Urinary bladder (tissue), 4 donors: ENCODE measurements at places on chromosomes 5 and 9. TPM values are rescaled to one million over a fixed set of nuclear protein-coding genes. Genes with fewer than 3 reads are reported as not detected.

Gene TARS1
- 115 TPM for total RNA-seq

Gene DNAI1
- total RNA-seq, result not detected

Gene TCERG1
- 145 TPM for total RNA-seq

Gene SLC6A19
- total RNA-seq, result not detected

- DNase-seq, result no peak
Observed at GRCh38 chr9:98039607-98040017, 16.9 kb upstream of the NANS start.

GRCh38 chr5:89397096-89397495 lies 514.1 kb upstream of the MEF2C start:
- DNase-seq, result no peak

GRCh38 chr9:109320331-109320741 lies 523 bp downstream of the EPB41L4B start:
- DNase-seq, result no peak

- DNase-seq, result no peak
Observed at GRCh38 chr9:107914151-107914550, 424.6 kb upstream of the KLF4 start.

GRCh38 chr5:139686706-139687441 lies 38.7 kb downstream of the CXXC5 start:
- DNase-seq, result no peak

DNA sequence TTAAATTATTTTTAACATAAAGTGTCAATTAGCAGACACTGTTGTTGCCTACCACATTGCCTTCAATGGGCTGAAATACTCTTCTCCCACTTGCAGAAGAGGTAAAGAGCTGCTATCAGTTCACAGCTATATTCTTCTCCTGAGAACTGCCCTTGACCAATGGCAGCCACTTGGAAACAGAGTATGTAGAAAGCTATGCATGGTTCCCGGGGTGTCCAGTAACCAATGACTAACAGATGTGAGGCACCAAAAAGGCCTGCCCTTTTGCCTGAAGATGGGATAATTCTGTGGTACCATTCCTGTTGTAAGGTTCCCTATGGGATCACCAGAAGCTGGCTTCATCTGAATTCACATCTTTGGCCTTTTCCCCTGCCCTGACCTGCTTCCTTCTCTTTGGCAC lies 181.4 kb upstream of the MAP3K1 start:
- no peak for DNase-seq
